ENCODE measurements at places on chromosomes 1 and 21.
A peak's percentile ranks its signal among the peaks of the same experiment; 100 is the strongest.

- DNase-seq = peak; percentile 84
Measured at GRCh38 chr1:43530483-43531106, at the start of gene PTPRF. Gene PTPRF (plus strand): TSS chr1:43530883. CDS start chr1:43545076, 14,193 bp downstream.

- no peak for DNase-seq
Measured at GRCh38 chr1:207747627-207748492, 4.0 kb upstream of the CD46 start.

DNA sequence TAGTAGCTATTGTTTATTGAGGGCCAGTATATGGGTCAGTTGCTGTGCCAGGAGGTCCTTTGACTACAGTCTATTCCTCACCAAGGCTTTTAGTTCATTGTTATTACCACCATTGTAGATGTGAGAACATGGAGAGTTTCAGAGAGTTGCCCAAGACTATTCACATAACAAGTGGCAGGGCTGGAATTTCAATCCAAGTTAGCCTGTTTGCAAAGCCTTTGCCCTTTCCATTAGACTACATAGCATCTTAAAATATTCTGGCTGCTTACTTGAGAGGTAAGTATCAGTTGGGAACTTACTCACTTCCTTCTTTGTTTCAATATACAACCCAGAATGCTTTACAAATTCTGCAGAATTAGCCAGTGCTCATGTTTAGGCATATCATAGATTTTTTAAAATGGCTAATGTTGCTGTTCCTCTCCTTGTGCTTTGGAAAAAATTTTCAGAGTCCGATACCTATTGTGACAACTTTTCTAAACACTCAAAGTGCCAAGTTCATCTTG lies 141.2 kb downstream of the FGGY start:
- DNase-seq = no peak

DNA sequence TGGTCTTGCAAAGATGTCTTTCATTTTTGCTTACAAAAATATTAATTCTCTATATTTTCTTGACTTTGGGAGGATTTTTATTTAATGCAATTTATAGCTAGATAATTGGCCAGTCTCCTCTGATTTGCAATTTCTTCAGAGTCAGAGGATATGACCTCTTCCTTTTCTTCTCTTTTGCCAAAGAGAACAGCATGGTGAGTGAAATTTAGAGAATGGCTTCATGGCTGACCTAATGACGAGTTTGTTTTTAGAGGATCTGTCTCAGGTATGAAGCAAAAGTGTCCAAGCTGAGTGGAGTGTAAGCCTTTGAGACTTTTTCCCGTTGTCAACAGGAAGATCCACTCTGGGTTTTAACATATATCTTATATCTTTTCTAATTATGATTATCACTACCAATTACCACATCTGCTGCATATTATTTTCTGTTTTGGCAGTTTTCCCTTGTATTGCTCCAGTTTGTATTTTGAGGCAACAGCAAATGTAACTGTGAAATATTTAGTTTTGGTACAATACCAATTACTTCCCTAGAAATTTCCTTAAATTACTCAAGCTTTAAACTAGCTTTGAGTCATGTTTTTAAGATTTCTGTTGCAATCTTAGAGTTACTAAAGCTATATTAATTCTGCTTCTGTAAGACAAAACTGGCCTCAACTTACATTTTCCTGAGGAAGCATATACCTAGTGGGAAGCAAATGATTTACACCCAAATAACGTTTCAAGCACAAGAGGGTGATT lies 332.8 kb upstream of the ZRANB2 start:
- no peak for DNase-seq
